ENCODE measurements at places on chromosomes 12 and 14.

DNA sequence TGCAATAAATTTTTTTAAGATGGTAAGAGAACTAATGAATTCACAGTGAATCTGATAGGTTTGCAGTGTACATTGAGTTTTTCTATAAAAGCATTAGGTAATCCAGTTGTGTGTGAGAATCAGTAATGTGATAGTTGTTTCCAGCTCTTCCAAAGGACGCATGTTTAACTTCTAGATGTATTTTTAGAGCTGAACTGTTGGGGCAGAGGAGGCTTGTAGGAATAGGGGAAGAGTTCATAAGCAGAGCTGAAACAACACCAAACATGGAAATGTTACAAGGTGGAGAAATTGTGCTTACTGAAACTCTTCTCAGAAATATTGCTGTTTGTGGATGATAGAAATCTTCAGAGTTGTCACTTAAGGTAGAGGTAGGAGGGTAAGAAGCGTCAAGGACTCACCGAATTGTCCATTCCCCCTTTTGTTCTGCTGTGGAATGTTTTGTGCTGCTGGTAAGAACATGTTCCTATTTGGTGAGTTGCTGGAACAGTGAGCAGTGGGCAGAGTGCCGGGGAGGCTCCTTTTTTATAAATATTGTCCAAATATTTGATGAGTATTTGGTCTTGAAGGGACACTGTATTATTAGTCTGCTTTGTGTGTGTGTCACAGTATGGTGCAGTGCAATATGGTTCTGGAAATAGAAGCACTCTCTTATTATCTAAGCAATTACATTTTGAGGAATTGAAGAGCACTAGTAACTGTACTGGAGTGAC is 76.7 kb downstream of the ANO6 start:
- no peak for DNase-seq

GRCh38 chr12:93098077-93098476 is 169.0 kb upstream of the EEA1 start:
- DNase-seq = no peak

DNA sequence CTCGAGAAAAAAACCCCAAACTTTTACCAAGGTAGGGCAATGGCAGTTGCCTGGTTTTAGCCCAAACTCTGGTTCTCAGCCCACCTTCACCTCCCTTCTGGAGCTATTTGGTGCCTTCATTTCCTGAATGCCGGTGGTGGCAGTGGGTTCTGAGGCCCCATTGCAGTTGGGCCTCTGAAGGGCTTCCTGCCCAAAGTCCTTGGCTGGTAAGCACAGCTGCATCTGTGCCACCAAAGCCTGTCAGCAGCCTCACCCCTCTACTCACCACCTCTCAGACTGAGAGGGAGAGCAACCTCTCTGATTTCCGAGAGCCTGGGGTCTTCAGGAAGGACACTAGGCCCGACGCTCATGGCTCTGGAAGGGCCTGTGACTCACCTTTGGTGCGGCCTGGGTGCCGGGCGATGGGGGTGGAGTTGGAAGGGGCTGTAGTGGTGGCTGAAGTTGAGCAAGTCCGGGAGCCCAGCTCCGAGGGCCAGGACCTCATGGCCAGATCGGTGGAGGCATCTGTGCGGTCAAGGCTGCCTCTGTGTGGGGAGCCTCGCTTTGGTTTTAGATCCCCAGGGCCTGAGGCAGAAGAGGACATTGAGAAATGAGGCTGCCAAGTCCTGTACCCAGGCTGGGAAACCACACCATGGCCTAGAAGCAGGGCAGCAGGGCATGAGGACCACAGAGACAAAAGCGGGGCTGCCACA is 38.6 kb upstream of the GPR68 start:
- no peak for DNase-seq

DNA sequence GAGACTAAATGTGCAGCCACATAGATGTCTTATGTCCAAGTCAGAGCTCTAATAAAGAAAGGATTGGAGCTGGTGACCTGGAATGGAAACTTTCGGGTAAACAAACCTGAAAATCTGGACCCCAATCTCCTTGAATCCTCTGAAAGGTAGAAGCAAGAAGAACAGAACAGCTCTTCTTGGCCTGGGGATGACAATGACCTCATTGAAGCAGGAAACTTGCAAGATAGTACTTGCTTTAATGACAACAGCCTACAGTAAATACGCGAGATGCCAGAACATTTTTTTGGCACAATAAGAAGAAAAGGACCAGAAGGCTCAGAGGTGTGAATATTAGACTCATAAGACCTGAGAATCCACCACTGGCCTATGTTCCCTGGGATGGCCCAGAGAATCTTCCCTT is 4.1 kb upstream of the PRIMA1 start:
- no peak for DNase-seq

- DNase-seq = no peak
Measured at GRCh38 chr12:54829511-54829910, 24.8 kb upstream of the MUCL1 start.

DNA sequence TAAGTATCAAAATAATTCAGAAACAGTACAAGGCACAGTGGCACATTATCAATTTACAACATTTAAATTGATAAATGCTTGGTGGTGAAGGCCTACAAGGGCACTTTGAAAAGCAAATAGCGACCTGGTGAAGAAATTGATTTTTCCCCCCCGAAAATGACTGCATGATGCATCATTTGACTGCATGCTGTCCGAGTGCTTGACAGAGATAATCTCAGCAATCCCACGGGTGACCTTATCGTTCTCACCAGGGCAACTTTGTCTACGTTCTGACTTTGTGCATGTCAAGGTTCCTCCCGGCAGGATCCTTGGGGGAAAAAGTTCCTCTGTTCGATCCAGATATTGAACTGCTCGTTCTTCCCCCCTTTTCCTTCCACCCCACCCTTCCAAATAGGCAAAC is 384.8 kb downstream of the EGLN3 start:
- DNase-seq = no peak

GRCh38 chr14:42517806-42518500 is 911.3 kb downstream of the LRFN5 start:
- no peak for DNase-seq

DNA sequence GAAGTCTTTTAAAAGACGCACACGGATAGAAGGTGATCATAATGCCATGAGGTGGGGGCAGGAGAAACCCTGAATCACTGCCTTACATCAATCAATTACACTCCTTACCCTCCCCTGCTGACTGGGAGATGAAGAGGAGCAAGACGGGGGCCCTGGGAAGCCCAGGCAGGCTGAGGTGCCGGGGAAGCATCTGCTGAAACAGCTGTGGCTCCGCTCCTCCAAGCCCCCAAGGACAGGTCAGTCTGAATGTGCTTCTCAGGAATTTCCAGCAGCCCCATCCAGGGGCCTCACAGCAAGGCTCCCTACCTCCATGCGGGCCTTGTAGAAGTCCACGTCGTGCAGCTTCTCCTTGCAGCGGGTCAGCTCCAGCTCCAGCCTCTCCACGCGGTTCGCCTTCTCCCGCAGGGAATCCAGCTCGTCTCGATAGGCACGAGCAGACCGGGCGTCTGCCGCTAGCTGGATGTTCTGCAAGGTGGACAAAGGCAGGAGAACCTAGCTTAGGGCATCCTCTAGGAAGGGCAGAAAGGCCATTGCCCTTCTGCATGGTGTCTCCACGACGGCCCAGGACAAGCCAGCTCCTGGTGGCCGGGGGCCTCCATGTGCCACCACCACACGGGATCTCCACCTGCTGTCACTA is 79.8 kb downstream of the CCDC88C start:
- DNase-seq = no peak

DNA sequence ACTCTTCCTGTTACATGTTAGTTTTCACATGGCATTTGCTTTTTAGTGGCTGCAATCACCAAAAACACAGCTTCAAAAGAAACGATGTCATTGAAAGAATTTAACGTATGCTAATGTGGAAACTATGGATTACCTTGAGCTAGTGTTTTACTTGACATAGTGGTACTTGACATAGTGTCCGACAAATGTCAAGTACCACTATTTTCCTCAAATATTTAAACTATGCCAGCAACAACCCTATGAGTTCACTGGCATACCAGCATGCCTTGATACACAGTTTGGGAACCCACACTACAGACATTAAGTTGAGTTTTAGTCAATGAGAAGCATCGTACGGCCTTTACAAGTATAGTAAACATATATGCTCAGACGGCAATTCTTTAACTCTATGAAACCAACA is 560.3 kb downstream of the GALC start:
- DNase-seq = no peak

- no peak for DNase-seq
Measured at GRCh38 chr12:75981247-75982168, 50.1 kb downstream of the PHLDA1 start.

DNA sequence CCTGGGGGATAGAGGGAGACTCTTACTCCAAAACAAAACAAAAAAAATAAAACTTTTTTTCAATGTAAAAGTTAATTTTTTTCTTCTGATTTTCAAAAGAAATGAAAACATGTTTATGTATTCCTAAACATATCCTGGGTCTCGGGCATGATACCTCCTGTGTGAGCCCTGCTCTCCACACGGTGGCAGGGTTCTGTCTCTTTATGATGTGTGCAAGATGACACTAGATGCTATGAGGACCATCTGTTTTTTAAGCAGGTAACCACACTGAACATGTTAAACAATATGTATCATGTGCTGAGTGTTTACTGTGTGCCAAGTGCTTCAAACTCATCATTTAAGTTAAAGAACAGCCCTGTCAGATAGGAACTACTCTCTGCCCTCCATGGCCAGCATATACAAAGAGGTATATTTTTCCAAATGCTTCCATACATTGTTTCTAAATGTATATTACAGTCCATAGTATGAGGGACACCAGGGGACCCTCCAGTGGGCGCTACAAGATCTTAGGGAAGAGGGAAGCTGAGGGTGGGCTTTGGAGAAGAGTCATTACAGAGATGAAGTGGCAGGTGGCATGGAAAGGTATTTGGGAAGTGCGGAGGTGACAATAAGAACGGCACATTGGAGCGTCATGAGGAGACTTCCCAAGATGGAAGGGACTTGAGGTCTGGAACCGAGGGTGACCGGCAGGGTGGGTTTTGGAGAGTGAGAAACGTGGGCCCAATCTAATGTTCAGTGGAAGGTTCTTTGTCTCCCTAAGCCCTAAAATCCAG is 28.5 kb downstream of the FOS start:
- DNase-seq = no peak

- DNase-seq = no peak
Measured at GRCh38 chr12:58041441-58041840, 100.1 kb downstream of the ATP23 start.

GRCh38 chr14:99270458-99271220 is 1.4 kb downstream of the BCL11B start:
- DNase-seq = no peak

DNA sequence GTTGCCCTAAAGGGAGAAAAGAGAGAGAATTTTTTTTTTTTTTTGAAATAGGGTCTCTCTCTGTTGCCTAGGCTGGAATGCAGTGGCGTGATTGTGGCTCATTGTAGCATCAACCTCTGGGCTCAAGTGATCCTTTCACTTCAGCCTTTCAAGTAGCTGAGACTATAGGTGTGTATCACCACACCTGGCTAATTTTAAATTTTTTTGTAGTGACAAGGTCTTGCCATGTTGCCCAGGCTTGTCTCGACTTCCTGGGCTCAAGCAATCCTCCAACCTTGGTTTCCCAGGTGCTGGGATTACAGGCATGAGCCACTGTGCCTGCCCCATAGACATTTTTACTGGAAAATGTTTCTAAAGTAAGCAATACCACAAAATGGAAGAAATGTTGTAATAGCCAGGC is 36.8 kb downstream of the YARS2 start:
- DNase-seq = no peak

- DNase-seq = peak; percentile 57
Measured at GRCh38 chr12:119804011-119804641, 73.0 kb downstream of the CIT start.

GRCh38 chr14:71166180-71166837 is 259.1 kb downstream of the PCNX1 start:
- peak; percentile 70 for DNase-seq

GRCh38 chr12:19190292-19191031 is 60.9 kb downstream of the PLEKHA5 start:
- peak; percentile 74 for DNase-seq

- no peak for DNase-seq
Measured at GRCh38 chr14:63887899-63888298, 35.1 kb downstream of the SYNE2 start.

- no peak for DNase-seq
Measured at GRCh38 chr12:12817616-12818015, 4.5 kb downstream of the DDX47 start.

DNA sequence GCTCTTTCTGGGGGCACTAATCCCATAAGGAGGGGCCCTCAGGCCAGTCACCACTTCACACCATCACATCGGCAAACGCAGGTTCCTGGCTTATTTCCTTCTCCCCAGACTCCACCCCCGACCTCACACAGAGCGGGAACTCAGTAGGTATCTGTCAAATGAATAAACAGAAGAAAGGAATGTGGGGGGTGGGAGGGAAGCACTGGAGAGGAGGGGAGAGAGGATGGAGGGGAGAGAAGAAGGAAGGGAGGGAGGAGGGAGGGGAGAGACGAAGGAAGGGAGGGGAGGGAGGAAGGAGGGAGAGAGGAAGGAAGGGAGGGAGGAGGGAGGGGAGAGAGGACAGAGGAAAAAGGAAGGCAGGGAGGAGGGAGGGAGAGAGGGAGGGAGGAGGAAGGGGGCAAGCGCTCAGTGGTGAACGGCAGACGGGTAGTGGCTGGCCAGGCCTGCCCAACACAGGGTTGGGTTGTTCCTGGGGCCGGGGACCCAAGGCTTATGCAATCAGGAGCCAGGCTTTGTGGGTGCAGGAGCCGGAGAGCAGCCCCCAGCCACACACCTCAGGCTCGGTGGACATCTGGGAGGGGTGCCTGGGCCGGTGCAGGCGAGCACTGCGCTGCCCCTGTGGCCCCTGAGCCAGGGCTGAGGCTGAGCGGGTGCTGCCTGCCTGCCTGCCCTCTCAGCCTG is 52.6 kb upstream of the FBRSL1 start:
- no peak for DNase-seq

GRCh38 chr12:94143438-94143837 is 4.9 kb upstream of the PLXNC1 start:
- DNase-seq = no peak

- peak; percentile 51 for DNase-seq
Measured at GRCh38 chr12:92065018-92065499, 80.6 kb downstream of the BTG1 start.

GRCh38 chr12:946212-946611 is 3.3 kb downstream of the RAD52 start:
- no peak for DNase-seq

GRCh38 chr14:28707814-28708213 is 58.8 kb upstream of the FOXG1 start:
- DNase-seq = peak; percentile 93

DNA sequence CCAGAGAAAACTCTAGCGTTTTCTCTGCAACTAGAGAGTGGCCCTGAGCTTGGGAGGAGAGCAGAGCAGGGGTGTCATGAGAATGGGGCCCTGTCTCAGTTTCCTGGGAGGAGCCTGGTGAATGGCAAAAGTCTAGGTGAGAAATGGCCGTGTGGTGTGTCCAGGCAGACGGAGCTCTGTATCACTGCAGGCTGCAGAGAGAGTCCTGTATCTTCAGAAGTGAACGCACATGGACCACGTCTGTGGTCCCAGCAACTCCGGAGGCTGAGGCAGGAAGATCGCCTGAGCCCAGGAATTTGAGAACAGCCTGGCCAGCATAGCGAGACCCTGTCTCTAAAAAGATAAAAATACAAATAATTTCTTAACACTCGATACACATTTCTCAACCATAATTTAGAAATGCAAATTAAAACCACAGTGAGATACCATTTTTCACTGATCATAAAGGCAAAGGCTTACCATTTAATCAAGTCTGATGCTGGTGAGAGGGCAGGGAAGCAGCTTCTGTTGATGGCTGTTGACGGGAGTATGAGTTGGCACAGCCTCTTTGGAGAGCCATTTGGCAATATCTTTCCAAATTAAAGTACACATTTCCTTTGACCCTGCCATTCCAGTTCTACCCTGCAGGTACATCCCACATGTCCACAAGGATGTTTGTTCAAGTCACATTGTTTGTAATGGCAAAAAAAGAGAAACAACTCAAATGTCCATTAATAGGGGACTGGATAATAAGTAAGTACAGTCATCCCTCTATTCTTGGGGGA is 51.0 kb downstream of the NFKBIA start:
- no peak for DNase-seq

Data from astrocyte (in vitro differentiated cells and primary cell).